ENCODE measurements at places on chromosomes 12 and 14. TPM values are rescaled to one million over a fixed set of nuclear protein-coding genes. Genes with fewer than 3 reads are reported as not detected.

GZMB gene
- 1.1 TPM for total RNA-seq

SLC4A8 gene
- total RNA-seq, result 10.5 TPM

KERA gene
- not detected for total RNA-seq

GZMH gene
- not detected for total RNA-seq

RPL10L gene
- total RNA-seq, result 7.8 TPM

BHLHE41 gene
- 31.5 TPM for total RNA-seq

LIN7A gene
- total RNA-seq, result 2.2 TPM

KRT74 gene
- 0.05 TPM for total RNA-seq

NPFF gene
- not detected for total RNA-seq

MIP gene
- not detected for total RNA-seq

All from prostate gland (tissue), 2 donors.